Stimulated activated CD8-positive, alpha-beta memory T cell treated with anti-CD3 and anti-CD28 coated beads, Interleukin-4, amount 100 ng/mL, for 1 hour (primary cell): ENCODE measurements at places on chromosomes 6 and 20.

DNA sequence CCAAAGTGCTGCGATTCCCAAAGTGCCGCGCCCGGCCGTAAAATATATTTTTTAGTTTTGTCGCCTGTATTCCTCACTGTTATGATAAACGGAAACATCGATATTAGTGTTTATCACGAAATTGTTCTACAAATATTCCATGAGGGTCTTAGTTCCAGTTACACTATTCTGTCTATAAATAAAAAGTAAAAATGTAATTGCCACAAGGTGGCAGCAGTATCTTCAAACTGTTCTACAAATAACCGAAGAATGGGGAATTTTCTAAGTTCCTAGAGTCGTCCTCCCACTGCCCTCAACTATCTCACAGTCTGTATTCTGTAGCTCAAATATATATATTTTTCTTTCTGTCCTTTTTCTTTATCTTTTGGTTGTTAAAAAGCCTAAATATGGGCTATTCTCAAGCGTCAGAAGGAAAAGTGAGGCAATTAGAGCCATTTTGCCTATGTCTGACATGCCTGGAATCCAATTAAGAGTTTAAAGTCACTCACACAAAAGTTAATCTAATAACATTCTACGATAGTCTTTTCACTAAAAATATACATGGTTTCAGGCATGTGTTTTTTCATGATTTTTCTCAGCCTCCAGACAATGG lies 14.2 kb upstream of the FAM162B start:
- DNase-seq = no peak

DNA sequence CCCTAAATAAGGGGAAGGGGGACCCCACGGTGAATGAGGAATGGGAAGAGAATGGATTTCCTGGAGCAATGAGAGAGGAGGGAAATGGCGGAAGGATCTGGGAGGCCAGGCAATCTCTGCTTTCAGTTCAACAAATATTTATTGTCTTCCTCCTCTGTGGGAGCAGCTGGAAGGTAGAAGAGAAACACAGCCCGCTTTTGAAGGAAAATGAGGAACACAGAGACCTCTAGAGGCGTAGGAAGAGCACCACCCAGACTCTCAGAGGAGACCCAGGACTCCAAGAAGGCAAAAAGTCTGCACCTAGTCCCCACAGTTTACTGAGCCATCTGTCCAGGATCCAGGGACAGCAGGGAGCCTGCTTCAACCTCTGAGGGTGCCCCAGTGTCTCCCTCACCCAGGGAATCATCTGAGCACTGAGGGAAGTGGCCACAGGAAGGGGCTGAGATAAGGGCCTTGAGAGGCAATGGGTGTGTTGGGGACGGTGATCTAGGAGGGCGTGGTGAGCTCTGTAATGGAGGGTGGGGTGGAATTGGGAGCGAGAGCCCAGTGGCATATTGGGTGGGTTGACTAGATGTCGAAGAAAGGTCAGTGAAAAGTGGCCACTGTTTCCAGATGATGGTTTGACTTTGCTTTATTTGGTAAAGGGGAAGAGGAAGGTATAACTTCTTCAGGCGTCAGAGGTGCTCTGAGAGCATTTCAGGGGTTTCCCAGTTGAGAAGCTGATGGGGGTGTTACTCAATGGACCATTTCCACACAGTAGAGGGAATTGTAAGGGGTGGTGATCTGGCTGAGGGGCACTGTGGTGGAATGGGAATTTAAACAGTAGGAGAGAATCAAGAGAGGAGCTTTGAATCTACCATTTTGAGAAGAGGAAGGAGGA lies 610 bp downstream of the PSORS1C1 start:
- no peak for DNase-seq

- DNase-seq = no peak
These were observed 32.8 kb upstream of the POPDC3 start for GRCh38 chr6:105212587-105212986.

DNA sequence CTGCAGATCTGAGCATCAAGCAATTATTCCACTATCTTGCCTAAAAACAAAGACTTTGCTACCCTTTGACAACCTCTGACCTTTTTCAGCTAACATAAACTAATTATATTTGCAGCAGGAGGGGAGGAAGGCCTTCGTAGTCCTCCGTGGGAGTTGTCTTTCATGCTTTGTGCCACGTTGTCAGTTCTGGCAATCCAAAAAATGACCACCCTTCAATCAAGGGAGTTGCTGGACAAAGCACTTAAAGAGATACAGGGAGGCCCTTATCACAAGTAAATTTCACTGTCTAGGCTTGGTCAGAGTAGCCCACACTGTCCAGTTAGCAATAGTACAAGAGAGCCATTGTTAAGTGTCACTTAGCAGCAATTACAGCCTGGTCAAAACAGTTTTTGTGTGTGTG lies 578.9 kb downstream of the HAO1 start:
- DNase-seq = no peak

GRCh38 chr20:2283706-2284423 lies 11.9 kb upstream of the TGM3 start:
- no peak for DNase-seq

DNA sequence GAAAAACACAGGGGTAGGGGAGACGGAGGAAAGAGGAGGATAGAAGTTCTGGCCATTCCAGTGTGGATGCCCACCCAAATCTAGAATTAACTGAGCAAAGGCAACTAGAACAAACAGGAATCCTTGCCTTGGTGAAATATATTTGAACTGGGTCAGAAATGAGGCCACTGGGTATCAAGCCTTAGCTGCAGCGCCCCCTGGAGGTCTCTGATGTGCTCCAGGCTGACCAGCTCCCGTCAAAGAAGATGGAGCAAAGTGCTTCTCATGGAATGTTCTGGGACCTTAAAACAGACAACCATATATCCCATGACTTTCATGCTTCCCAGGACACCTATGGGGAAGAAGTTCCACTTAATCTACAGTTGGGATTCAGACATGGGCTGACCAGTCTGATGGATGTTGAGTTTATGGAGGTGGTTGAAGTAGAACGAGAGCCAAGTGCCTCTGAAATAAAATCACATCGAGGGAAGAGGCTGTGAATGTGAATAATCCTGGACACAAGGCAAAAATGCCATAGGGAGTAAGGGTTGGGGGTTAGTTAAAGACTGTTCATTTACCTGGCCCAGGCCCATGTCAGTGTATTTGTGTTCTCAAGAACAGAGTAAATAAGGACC lies 50.4 kb downstream of the HLA-DPB1 start:
- DNase-seq = peak; percentile 42
